ENCODE measurements at places on chromosomes 12 and 14. TPM values are rescaled to one million over a fixed set of nuclear protein-coding genes. Genes with fewer than 3 reads are reported as not detected.

LRRK2 gene
- total RNA-seq: 491 TPM

CFAP251 gene
- 10.4 TPM for total RNA-seq

CLEC4E gene
- total RNA-seq: 30.8 TPM

KIF5A gene
- total RNA-seq: 0.39 TPM

DNA sequence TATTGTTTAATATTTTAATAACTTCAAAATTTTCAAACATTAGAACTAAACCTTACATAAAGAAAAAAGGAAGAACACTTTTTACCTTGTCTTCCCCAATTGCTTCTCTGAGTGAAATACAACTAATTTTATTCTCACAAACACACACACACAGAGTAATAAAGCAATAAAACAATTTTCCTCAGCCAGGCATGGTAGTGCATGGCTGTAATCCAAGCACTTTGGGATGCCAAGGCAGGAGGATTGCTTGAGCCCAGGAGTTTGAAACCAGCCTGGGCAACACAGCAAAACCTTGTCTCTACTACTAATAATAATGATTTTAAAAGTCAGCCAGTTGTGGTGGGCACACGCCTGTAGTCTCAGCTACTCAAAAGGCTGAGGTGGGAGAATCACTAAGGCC, 13.1 kb downstream of the PPP1R12A start:
- H3K4me3 ChIP-seq: no peak overlapping the region
- H3K36me3 ChIP-seq: no peaks in the 10 kb centered on the region
- DNase-seq: no peak
- peaks cover 34% of the 10 kb centered on the region for H3K4me1 ChIP-seq

- no peak overlapping the region for H3K4me3 ChIP-seq
- peaks cover 3% of the 10 kb centered on the region for H3K4me1 ChIP-seq
- no peak for DNase-seq
- no peaks in the 10 kb centered on the region for H3K36me3 ChIP-seq
- H3K27me3 ChIP-seq: no peaks in the 10 kb centered on the region
Measured at GRCh38 chr12:69324797-69325466, 23.2 kb upstream of the LYZ start.

DNA sequence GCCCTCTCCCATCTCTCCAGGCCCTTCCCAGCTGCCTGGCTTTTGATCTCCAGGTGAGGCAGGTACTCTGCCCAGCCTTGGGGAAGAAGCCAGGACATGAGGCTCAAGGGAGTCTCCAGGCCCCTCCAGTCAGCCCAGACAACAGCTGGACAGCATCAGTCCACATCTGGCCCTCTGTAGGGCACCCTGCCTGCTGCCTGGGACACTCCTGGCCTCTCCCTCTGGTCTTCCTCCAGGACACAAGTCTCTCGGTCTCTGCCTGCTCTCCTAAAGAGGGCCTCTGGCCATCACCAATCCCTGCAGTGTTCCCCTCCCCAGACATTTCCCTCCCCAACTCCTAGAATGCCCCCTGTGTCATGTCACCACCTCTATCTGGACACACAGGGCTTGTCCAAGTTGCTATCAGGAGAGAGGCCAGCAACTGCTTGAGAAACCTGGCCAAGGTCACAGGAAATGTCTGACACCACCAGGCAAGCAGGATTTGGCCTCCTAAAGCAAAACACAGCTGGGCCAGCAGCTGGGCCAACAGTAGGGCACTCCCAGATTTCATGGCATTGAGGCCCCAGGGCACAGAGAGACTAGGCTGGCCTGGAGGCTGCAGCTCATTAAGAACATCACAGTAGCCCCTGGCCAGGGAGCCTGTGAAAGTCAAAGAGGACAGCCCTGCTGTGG, 29.0 kb downstream of the LTBP2 start:
- no peaks in the 10 kb centered on the region for H3K36me3 ChIP-seq
- peaks cover 20% of the 10 kb centered on the region for H3K4me1 ChIP-seq
- no peak overlapping the region for H3K27ac ChIP-seq
- no peak for DNase-seq
- H3K27me3 ChIP-seq: no peaks in the 10 kb centered on the region

- no peak overlapping the region for H3K27ac ChIP-seq
- DNase-seq: no peak
- no peaks in the 10 kb centered on the region for H3K27me3 ChIP-seq
Measured at GRCh38 chr14:51002406-51002999, 58.2 kb upstream of the PYGL start.

DNA sequence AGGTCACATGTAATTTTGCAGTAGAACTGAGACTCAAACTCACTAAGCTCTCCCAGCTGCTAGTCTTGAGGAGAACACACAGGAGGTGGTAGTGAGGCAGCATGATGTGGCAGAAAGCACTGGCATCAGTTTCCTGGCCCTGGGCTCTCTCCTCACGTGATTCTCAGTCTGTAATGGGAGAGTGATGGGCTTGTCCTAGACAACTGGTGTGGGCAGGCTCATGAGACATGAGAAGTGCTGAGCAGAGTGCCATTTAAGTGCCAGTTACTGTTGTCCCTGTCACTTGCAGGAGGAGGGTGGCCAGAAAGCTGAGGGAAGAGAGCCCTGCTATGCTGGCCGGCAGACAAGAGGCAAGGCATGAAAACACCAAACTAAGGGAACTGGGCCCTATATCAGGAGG, 48.5 kb upstream of the OVCH1 start:
- H3K27ac ChIP-seq: peak overlapping the region; percentile 21
- H3K27me3 ChIP-seq: no peaks in the 10 kb centered on the region
- H3K4me1 ChIP-seq: peaks cover 20% of the 10 kb centered on the region
- no peak for DNase-seq
- no peak overlapping the region for H3K4me3 ChIP-seq

GRCh38 chr14:104094709-104095425, 9.4 kb downstream of the ASPG start:
- no peak overlapping the region for H3K4me3 ChIP-seq
- DNase-seq: peak; percentile 96
- H3K4me1 ChIP-seq: peaks cover 14% of the 10 kb centered on the region
- H3K27me3 ChIP-seq: no peaks in the 10 kb centered on the region
- H3K36me3 ChIP-seq: no peaks in the 10 kb centered on the region

DNA sequence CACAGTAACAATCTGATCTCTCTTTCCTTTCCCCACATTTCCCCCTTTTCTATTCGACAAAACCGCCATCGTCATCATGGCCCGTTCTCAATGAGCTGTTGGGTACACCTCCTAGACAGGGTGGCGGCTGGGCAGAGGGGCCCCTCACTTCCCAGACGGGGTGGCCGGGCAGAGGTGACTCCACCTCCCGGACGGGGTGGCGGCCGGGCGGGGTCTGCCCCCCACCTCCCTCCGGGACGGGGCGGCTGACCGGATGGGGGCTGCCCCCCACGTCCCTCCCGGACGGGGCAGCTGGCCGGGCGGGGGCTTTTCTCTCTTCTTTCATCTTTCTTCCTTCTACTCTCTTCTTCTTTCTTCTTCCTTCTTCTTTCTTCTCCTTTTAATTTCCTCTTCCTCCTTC, 1.3 kb upstream of the NUBPL start:
- peak; percentile 77 for DNase-seq
- no peak overlapping the region for H3K4me3 ChIP-seq
- H3K27ac ChIP-seq: no peak overlapping the region
- H3K27me3 ChIP-seq: no peaks in the 10 kb centered on the region
- H3K36me3 ChIP-seq: no peaks in the 10 kb centered on the region

GRCh38 chr12:54411391-54412241, 7.5 kb downstream of the ITGA5 start:
- peak overlapping the region; percentile 93 for H3K27ac ChIP-seq
- H3K4me1 ChIP-seq: peaks cover 52% of the 10 kb centered on the region
- no peaks in the 10 kb centered on the region for H3K27me3 ChIP-seq
- H3K36me3 ChIP-seq: peaks cover 7% of the 10 kb centered on the region
- peak; percentile 86 for DNase-seq

DNA sequence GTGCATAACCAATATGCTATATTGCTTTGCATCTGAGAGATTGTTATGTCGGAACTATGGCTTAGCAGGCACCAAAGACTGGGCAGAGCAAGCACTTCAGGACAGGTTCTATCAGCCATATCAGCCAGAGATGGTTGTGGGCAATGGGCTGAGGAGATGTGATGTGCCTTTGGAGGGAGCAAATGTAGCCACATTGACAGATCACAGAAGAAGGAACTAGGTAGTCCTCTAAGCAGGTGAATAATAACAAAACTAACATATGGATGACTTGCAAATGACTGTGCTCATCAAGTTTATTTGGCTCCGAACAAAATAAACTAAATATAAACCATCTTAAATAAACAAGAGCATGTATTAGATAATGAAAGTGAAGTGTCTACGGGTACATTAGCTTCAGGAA, 291.7 kb downstream of the RMST start:
- H3K27me3 ChIP-seq: no peaks in the 10 kb centered on the region
- no peak overlapping the region for H3K4me3 ChIP-seq
- H3K36me3 ChIP-seq: no peaks in the 10 kb centered on the region
- H3K4me1 ChIP-seq: no peaks in the 10 kb centered on the region

DNA sequence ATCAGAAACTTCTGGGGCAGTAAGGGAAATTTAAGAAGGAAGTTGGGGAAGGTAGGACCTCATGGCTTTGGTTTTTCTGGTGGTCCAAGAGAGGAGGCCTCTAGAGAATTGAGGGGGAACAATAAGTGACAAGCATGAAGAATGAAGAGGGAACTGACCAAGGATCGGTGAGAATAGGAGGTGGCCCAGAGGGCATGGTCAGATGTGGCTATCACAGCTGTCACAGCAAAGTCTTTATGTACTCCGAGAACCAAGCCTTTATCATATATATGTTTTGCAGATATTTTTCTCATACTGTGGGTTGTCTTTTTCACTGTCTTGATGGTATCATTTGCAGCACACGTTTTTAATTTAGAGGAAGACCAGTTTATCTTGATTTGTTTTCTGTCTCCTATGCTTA, 64.3 kb downstream of the PPP2R5C start:
- peaks cover 49% of the 10 kb centered on the region for H3K4me1 ChIP-seq
- no peaks in the 10 kb centered on the region for H3K27me3 ChIP-seq
- H3K27ac ChIP-seq: peak overlapping the region; percentile 88
- H3K4me3 ChIP-seq: no peak overlapping the region
- DNase-seq: no peak
- H3K36me3 ChIP-seq: no peaks in the 10 kb centered on the region

GRCh38 chr12:54549774-54550451, 512 bp downstream of the PDE1B start:
- DNase-seq: peak; percentile 64
- no peaks in the 10 kb centered on the region for H3K36me3 ChIP-seq
- no peak overlapping the region for H3K27ac ChIP-seq
- peak overlapping the region; percentile 42 for H3K4me3 ChIP-seq
- no peaks in the 10 kb centered on the region for H3K27me3 ChIP-seq
- H3K4me1 ChIP-seq: peaks cover 17% of the 10 kb centered on the region

GRCh38 chr14:100669468-100669867, 57.2 kb upstream of the DLK1 start:
- H3K4me3 ChIP-seq: no peak overlapping the region
- H3K27ac ChIP-seq: no peak overlapping the region
- H3K36me3 ChIP-seq: no peaks in the 10 kb centered on the region
- H3K4me1 ChIP-seq: peaks cover 25% of the 10 kb centered on the region
- DNase-seq: no peak

DNA sequence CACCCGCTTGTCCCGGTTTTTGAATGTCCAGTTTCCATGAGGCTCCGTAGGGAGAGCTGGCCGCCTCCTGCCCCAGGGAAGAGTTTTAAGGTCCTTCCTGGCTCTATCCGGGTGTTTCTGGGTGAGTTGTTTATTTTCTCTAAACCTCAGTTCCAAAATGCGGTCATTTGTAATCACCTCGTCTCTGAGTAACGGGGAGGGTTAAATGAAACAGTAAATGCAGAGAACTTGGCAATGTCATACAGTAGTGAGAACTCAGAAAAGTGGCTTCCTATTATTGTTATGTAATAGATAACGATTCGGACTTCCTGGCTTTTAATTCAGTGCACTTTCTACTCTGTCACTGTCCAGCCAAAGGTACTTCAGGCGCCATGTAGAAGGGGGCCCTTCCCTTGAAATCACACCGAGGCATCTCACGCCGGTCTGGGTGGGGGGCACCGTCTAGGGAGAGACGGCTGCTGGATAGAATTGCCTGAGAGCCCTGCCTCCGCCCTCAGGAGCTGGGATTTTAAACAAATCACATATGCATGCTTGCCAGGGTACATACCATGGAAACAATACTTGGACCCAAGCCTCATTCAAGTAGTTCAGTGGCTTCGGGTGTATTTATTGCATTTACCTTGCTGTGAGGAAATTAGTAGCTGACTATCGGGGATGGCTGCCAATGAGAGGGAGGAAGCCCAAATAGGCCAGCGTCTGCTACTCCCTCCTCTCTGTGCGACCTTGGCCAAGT, 26.4 kb downstream of the NOS1 start:
- no peak overlapping the region for H3K4me3 ChIP-seq
- no peak for DNase-seq
- H3K27me3 ChIP-seq: no peaks in the 10 kb centered on the region
- peaks cover 13% of the 10 kb centered on the region for H3K4me1 ChIP-seq

- H3K27me3 ChIP-seq: no peaks in the 10 kb centered on the region
- DNase-seq: no peak
- H3K36me3 ChIP-seq: no peaks in the 10 kb centered on the region
- peak overlapping the region; percentile 72 for H3K27ac ChIP-seq
- no peak overlapping the region for H3K4me3 ChIP-seq
Measured at GRCh38 chr14:24277071-24277470, 5.7 kb upstream of the RABGGTA start.

DNA sequence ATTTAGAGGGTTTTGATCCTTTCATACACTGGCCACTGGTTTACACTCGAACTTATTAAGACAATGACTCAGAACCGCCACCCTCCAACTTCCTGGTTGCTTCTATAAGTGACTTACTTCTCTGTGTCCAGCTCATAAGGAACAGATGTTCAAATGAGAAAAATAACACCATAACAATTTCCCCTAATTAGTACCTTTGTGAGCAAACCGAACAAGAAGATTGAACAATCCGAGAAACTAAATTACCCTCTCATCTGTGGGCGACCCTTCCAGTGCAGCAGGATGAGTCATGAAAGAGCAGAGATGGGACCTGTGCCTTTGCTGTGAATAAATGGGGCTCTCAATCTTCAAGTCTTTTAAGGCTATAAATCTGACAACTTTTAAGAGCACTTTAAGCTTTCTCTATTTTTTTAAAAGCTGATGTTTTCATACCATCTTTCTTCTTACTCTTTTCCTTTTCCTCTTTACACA, 146.8 kb upstream of the RASSF8 start:
- DNase-seq: no peak
- no peaks in the 10 kb centered on the region for H3K4me1 ChIP-seq
- H3K27ac ChIP-seq: no peak overlapping the region
- no peak overlapping the region for H3K4me3 ChIP-seq
- H3K27me3 ChIP-seq: no peaks in the 10 kb centered on the region
- H3K36me3 ChIP-seq: no peaks in the 10 kb centered on the region

- no peak overlapping the region for H3K4me3 ChIP-seq
- no peaks in the 10 kb centered on the region for H3K4me1 ChIP-seq
- no peaks in the 10 kb centered on the region for H3K36me3 ChIP-seq
- DNase-seq: no peak
- no peaks in the 10 kb centered on the region for H3K27me3 ChIP-seq
Measured at GRCh38 chr12:95774311-95775045, 16.1 kb downstream of the NTN4 start.

DNA sequence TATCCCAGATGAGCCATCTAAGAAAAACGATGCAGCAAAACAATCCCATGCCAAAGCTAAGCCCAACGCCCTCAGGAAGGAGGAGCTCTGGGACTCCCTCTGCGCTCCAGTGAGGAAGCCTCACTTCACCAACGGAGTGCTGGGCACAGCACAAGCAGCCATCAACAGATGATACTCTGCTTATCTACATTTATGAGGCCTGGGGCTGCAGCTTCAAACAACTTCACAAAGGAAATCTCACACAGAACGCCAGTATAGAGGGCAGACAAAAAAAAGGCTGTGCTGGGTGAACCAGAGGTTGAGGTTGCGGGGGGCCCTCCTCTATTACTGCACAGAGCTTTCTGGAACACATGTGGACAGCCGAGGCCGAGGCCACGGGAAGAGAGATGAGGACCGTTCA, 34.9 kb upstream of the GPR68 start:
- no peaks in the 10 kb centered on the region for H3K4me1 ChIP-seq
- H3K27ac ChIP-seq: no peak overlapping the region
- H3K4me3 ChIP-seq: no peak overlapping the region
- no peak for DNase-seq
- H3K36me3 ChIP-seq: peaks cover 79% of the 10 kb centered on the region
